Body of pancreas (tissue), 4 donors: ENCODE measurements at places on chromosomes 5 and 9.

- H3K27me3 ChIP-seq, result peaks cover 3% of the 10 kb centered on the region
- DNase-seq, result no peak
- no peak overlapping the region for H3K27ac ChIP-seq
- H3K4me1 ChIP-seq, result no peaks in the 10 kb centered on the region
- no peak overlapping the region for H3K4me3 ChIP-seq
These were observed 38.0 kb downstream of the GTF3C4 start for GRCh38 chr9:132708239-132708638.

GRCh38 chr5:4561403-4561802 is 578.7 kb upstream of the ADAMTS16 start:
- DNase-seq, result no peak
- H3K36me3 ChIP-seq, result no peaks in the 10 kb centered on the region
- no peaks in the 10 kb centered on the region for H3K4me1 ChIP-seq
- no peak overlapping the region for H3K27ac ChIP-seq
- H3K4me3 ChIP-seq, result no peak overlapping the region

DNA sequence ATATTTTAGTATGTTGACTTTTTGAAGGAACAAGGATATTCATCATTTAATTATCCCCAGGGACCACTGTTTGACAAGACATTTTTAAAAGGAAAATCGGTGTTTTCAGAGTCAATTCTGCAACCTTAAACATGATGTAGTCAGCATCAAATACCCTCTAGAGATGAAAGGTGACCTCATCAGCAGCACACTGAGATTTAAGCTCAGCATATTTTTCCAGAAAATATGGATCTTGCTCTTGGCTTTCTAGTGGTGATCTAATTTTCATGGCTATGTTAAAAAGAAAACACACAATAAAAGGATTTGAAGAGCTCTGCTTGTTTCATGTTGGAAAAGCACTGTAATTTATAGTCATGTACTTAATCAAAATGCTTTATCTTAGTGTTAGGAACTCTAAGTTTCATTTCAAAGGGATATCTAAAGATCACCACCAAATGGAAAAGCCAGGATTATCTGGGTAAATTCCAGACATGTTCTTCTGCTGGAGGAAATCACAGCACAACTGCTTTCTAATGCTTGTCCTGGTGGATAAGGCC is 487.2 kb downstream of the ENC1 start:
- H3K27ac ChIP-seq, result no peak overlapping the region
- no peak for DNase-seq
- H3K27me3 ChIP-seq, result no peaks in the 10 kb centered on the region

GRCh38 chr9:71812385-71812784 is 44.1 kb upstream of the CEMIP2 start:
- no peak overlapping the region for H3K4me3 ChIP-seq
- DNase-seq, result peak; percentile 6
- H3K36me3 ChIP-seq, result no peaks in the 10 kb centered on the region
